Activated CD4-positive, alpha-beta T cell treated with anti-CD3 and anti-CD28 coated beads, Interleukin-2, amount 10 ng/mL, durations not matched to agents 24 days and 14 days (primary cell): ENCODE measurements at places on chromosomes 7 and 10. TPM values are rescaled to one million over a fixed set of nuclear protein-coding genes. Genes with fewer than 3 reads are reported as not detected.

DNA sequence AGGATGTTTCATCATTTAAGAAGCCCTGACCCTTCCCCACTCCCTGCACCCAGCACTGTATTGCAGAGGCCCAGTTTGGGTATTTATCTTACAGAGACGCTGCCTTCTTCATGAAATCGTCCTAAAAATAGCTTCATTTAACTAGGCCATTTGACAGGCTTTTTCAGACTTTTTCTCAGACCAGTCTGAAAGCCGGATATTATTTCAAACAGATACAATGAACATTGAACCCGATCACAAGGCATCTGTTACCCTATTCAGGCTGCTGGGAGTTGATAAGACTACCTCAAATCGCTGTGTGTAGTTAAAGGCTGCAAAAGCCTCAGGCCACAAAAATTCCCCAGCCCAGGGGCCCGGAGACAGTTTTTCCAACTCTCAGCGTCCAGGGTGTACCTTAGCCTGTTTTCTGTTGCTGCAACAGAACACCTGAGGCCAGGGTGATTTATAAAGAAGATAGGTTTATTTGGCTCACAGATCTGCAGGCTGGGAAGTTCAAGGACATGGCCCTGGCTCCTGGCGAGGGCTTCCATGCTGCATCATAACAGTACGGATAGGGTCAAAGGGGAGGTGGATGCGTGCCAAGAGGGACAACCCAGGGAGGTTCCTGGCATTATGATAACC is 130.7 kb upstream of the SH2B2 start:
- no peak for DNase-seq

GRCh38 chr7:45179666-45180065 is 22.1 kb downstream of the RAMP3 start:
- DNase-seq: no peak

Gene NYAP1
- total RNA-seq: 0.17 and 0.49 TPM in 2 replicates

Gene OR2A2
- not detected in 2 replicates for total RNA-seq

GRCh38 chr7:73879977-73880681 is 19.2 kb downstream of the TMEM270 start:
- no peak for DNase-seq

- no peak for DNase-seq
Observed at GRCh38 chr7:99876491-99876890, 342 bp downstream of the OR2AE1 start.

DNA sequence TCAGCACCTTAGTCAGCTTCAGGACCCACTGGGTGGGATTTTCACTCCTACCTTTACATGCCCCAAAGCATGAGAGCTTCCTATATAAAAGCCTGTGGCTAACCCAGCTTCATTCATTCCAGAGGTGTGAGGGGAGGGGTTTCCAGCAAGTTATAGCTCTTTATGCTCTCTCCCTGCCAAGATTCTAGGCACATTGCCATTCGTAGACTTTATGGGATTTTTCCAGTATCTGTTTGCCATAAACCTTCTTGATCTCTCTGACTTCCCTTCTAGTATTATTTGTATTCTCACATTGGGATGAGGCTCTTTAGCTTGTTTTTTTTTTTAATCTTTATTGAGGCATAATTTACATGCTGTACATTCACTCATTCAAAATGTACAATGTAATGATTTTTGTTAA is 67.5 kb downstream of the POU6F2 start:
- no peak for DNase-seq

DNA sequence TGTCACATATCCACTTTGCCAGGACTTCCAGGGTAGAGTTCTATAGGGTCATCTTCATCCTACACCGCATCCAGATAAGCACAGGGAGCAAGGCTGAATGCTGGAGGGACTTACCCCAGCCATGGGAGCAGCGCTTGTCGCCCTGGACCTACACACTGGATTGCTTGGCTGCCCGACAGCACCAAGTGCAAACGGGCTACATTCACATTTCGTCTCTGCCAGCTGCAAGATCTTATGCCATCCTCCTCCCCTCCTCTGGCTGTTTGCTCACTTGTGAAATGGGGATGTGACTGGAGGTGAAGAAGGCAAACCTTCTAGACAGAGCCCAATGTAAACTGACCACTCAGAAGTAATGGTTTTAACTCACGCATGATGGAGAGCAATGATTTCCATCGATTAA is 1.0 kb downstream of the DDC start:
- DNase-seq: no peak
